CD4-positive, alpha-beta memory T cell (primary cell): ENCODE measurements at places on chromosomes 2 and 18. TPM values are rescaled to one million over a fixed set of nuclear protein-coding genes. Genes with fewer than 3 reads are reported as not detected.

DNA sequence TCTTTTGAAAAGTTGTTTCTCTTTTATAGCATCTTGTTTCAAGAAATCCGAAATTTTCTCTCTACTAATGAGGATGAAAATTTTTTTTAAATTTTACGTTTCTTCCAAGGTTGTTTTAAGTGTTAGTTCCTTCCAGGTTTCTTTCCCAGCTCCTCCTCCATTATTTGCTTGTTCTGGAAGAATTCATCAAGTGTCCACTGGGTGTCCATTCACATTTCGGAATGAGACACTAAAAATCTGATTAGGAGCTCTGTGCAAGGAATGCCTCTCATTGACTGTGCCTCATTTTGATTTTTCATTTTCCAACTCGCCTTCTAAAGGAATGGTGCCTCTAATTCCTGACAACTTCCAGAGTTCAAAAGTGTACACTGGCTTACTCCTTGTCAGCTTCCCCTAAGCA lies 6.1 kb downstream of the SP100 start:
- no peak for DNase-seq
- H3K36me3 ChIP-seq, result no peaks in the 10 kb centered on the region
- no peaks in the 10 kb centered on the region for H3K27me3 ChIP-seq
- no peak overlapping the region for H3K4me3 ChIP-seq

GRCh38 chr2:171185941-171186340 lies 25.2 kb upstream of the TLK1 start:
- no peaks in the 10 kb centered on the region for H3K4me1 ChIP-seq
- no peak overlapping the region for H3K4me3 ChIP-seq
- DNase-seq, result no peak
- H3K27ac ChIP-seq, result no peak overlapping the region
- no peaks in the 10 kb centered on the region for H3K36me3 ChIP-seq
- no peaks in the 10 kb centered on the region for H3K27me3 ChIP-seq

- no peak overlapping the region for H3K27ac ChIP-seq
- no peak overlapping the region for H3K4me3 ChIP-seq
- no peaks in the 10 kb centered on the region for H3K27me3 ChIP-seq
- no peak for DNase-seq
- H3K36me3 ChIP-seq, result no peaks in the 10 kb centered on the region
Measured at GRCh38 chr2:126894082-126894481, 4.6 kb upstream of the TEX51 start.

DNA sequence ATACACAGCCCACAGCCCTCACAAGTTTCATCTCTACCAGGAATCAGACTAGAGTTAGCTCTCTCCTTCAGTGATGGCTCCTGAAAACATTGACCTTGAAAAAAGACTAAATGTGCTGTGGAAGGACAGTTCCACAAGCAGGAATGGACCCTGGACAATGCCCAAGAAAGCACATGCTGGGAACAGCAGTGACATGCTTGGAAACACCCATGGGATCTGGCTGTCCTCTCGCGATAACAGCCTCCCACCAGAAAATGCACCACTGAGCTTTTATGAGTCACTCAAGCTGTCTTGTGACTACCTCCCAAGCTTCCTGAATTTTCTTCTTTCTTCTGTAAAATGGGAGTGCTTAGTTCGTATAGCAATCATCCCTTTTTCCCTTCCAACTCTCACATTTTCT lies 269.2 kb downstream of the LRATD1 start:
- H3K4me1 ChIP-seq, result no peaks in the 10 kb centered on the region
- no peaks in the 10 kb centered on the region for H3K36me3 ChIP-seq
- no peak overlapping the region for H3K4me3 ChIP-seq
- no peak for DNase-seq
- H3K27ac ChIP-seq, result no peak overlapping the region

DNA sequence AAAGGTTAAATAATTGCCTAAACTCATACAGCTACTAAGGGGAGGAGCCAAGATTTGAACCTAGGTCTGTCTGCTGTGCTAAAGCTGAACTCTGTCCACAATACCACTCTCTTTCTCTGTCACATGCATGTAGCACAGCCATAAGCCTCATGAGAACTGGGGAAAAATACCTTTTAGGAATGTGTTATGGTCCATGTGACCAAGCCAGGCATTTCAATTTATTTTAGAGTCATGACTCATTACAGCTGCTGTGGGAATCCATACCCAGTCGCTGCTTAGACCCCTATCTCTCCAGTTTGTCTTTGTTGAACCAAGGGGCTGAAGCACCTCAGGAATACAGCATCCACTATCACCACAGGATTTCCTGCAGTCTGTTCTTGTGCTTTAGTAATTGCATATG lies 200.0 kb upstream of the SIX3 start:
- H3K27me3 ChIP-seq, result no peaks in the 10 kb centered on the region
- DNase-seq, result no peak
- H3K4me1 ChIP-seq, result no peaks in the 10 kb centered on the region
- no peak overlapping the region for H3K4me3 ChIP-seq
- H3K36me3 ChIP-seq, result no peaks in the 10 kb centered on the region

DNA sequence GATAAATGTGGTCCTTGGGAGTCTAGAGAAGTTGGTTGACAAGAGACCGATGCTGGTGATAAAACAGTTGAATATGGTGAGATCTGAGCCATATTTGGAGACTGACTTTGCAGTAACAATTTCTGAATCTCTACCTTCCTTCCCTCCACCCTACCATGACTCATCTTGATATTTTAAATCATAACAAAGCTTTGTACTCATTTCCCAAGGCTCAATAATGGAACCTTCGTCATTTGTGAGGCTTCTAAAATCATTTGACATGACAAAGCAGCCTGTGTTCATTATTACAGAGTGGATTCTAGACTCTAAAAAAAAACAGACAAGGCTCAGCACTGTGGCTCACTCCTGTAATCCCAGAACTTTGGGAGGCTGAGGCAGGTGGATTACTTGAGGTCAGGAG lies 38.5 kb upstream of the PDCL3 start:
- DNase-seq, result no peak
- H3K36me3 ChIP-seq, result no peaks in the 10 kb centered on the region
- no peak overlapping the region for H3K4me3 ChIP-seq
- H3K27me3 ChIP-seq, result no peaks in the 10 kb centered on the region
- H3K27ac ChIP-seq, result no peak overlapping the region
- H3K4me1 ChIP-seq, result no peaks in the 10 kb centered on the region

DNA sequence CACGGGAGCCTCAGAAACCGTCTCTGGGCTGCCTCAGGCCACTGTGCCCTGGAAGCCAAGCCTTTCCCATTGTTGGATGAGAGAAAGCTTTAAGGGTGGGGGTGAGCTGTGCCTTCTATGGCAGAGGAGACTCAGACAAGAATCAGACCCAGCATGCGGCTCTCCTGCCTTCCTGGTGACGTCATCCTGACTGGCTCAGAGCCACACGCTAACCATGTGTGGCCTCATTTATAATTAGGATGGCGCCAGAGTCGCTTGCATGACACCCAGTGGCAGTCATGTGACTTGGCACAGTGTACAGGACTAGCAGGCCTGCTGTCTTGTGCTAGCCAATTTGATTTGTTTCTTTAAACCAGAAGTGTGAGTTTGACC lies 99.1 kb downstream of the SH3BP4 start:
- H3K36me3 ChIP-seq, result no peaks in the 10 kb centered on the region
- no peak for DNase-seq
- H3K4me1 ChIP-seq, result peaks cover under 1% of the 10 kb centered on the region
- H3K27ac ChIP-seq, result no peak overlapping the region
- H3K27me3 ChIP-seq, result no peaks in the 10 kb centered on the region

Gene CBLN2
- not detected for polyA plus RNA-seq

Gene RAMP1
- polyA plus RNA-seq, result 1.3 TPM

Gene KIAA2012
- polyA plus RNA-seq, result not detected

Gene SLC38A11
- not detected for polyA plus RNA-seq
